Natural killer cell treated with Interleukin-12 subunit alpha and Interleukin-12 subunit beta and Interleukin-15 and Interleukin-18, amount 100 ng/mL, for 72 hours (primary cell): ENCODE measurements at places on chromosomes 6 and 20.

DNA sequence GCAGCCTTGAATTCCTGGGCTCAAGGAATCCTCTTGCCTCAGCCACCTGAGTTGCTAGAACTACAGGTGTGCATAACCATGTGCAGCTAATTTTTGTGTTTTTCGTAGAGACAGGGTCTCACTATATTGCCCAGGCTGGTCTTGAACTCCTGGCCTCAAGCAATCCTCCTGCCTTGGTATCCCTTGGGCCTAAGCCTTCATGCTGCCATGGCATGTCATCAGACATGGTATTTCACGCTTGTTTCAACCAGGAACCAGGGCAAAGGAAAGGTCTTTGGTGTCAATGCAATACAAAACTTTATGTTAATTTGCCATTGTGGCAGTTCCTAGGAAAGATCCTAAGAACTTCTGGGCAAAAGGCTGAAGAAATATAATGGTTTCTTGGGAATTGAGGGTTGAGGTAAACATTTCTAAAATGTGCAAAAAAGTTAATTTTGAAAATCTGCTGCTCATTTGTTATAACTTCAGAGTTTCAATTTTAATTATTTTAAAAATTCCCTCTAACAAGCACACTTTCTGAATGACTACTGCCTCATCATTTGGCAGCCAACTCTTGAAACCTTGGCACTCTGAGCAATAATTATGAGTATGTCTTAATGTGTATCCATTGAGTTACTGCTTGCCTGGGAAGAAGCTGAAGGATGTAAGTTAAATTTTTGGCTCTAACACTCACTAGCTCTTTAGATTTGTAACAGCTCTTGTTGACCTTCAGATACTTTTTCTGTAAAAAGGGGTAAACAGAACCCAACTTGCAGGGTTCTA is 154.1 kb downstream of the GJA10 start:
- no peaks in the 10 kb centered on the region for H3K36me3 ChIP-seq
- peak overlapping the region; percentile 50 for H3K4me3 ChIP-seq
- no peak for DNase-seq
- no peaks in the 10 kb centered on the region for H3K27me3 ChIP-seq
- H3K4me1 ChIP-seq: peaks cover 11% of the 10 kb centered on the region

GRCh38 chr20:16385891-16386290 is 187.4 kb downstream of the KIF16B start:
- H3K4me3 ChIP-seq: no peak overlapping the region

GRCh38 chr20:61951695-61952533 is 113.8 kb downstream of the TAF4 start:
- no peaks in the 10 kb centered on the region for H3K36me3 ChIP-seq
- no peak for DNase-seq
- no peaks in the 10 kb centered on the region for H3K4me1 ChIP-seq
- peaks cover 20% of the 10 kb centered on the region for H3K27me3 ChIP-seq

DNA sequence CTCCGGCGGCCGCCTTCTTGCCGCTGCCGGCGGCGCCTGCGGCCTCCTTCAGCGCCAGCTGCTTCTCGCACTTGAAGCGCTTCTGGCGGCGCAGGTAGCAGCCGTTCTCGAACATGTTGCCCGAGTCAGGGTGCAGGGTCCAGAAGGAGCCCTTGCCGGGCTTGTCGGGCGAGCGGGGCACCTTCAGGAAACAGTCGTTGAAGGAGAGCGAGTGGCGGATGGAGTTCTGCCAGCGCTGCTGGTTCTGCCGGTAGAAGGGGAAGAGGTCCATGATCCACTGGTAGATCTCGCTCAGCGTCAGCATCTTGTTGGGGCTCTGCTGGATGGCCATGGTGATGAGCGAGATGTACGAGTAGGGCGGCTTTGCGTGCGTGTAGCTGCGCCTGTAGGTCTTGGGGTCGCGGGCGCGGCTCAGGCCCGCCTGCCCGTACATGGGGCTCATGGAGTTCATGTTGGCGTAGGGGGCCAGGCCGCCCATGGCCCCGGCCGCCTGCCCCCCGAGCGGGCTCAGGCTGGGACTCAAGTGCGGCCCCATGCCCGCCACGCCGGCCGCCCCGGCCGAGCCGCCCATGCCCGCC is 1.9 kb downstream of the FOXA2 start:
- no peak overlapping the region for H3K4me3 ChIP-seq
- H3K36me3 ChIP-seq: no peaks in the 10 kb centered on the region
- no peak for DNase-seq
- peaks cover 37% of the 10 kb centered on the region for H3K27me3 ChIP-seq

DNA sequence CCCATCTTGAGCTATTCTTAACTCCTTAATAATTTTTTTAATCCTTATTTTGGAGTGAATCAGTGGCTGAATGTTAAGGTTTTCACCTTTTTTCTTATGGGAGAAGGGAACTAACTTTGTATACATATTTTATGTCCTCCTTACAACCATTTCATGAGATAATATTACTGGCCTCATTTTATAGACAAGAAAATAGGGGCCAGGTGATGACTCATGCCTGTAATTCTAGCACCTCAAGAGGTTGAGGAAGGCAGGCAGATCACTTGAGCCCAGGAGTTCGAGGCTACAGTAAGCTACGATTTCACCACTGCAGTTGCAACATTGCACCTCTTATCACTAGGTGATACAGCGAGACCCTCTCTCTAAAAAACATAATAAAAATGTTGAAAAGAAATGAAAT is 128.7 kb downstream of the TMEM242 start:
- H3K4me1 ChIP-seq: peaks cover 4% of the 10 kb centered on the region
- no peaks in the 10 kb centered on the region for H3K27me3 ChIP-seq
- no peak for DNase-seq
- no peak overlapping the region for H3K4me3 ChIP-seq
- no peak overlapping the region for H3K27ac ChIP-seq
- H3K36me3 ChIP-seq: peaks cover 19% of the 10 kb centered on the region

DNA sequence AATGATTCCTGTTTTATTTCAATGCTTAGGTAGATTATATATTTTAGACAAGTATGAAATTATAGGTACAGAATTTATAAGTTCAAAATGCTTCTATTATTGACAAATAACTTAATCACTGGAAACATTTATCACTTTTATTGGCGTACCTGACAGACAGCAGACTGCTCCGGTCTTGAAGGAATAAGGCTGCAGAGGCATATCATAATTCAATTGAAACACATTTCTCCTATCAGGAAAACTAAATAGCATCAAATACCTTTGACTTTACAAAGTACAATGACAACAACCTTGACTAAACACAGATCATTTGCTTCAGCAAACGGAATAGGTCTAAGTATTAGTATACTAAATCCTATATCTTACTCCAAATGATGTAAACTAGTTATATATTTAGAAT is 91.3 kb downstream of the GRIK2 start:
- no peaks in the 10 kb centered on the region for H3K4me1 ChIP-seq
- no peak overlapping the region for H3K27ac ChIP-seq
- H3K36me3 ChIP-seq: no peaks in the 10 kb centered on the region
- no peaks in the 10 kb centered on the region for H3K27me3 ChIP-seq

- no peak for DNase-seq
- H3K4me3 ChIP-seq: no peak overlapping the region
- H3K36me3 ChIP-seq: no peaks in the 10 kb centered on the region
- no peaks in the 10 kb centered on the region for H3K4me1 ChIP-seq
- no peaks in the 10 kb centered on the region for H3K27me3 ChIP-seq
- H3K27ac ChIP-seq: no peak overlapping the region
These were observed 904.3 kb upstream of the FLRT3 start for GRCh38 chr20:15241681-15242080.

- no peak overlapping the region for H3K4me3 ChIP-seq
- DNase-seq: no peak
- H3K27ac ChIP-seq: no peak overlapping the region
- H3K4me1 ChIP-seq: no peaks in the 10 kb centered on the region
- H3K36me3 ChIP-seq: no peaks in the 10 kb centered on the region
These were observed 446.2 kb downstream of the PLCB1 start for GRCh38 chr20:8578161-8578865.

GRCh38 chr20:35845561-35845960 is 73.7 kb downstream of the PHF20 start:
- no peak overlapping the region for H3K27ac ChIP-seq
- peaks cover 14% of the 10 kb centered on the region for H3K4me1 ChIP-seq
- peaks cover 20% of the 10 kb centered on the region for H3K36me3 ChIP-seq
- H3K27me3 ChIP-seq: no peaks in the 10 kb centered on the region

- DNase-seq: no peak
- no peak overlapping the region for H3K27ac ChIP-seq
- H3K27me3 ChIP-seq: no peaks in the 10 kb centered on the region
- no peak overlapping the region for H3K4me3 ChIP-seq
These were observed 159.5 kb upstream of the MANEA start for GRCh38 chr6:95417856-95418255.

GRCh38 chr20:48858075-48858790 is 30.4 kb upstream of the PREX1 start:
- no peaks in the 10 kb centered on the region for H3K36me3 ChIP-seq
- H3K27me3 ChIP-seq: no peaks in the 10 kb centered on the region
- no peak overlapping the region for H3K4me3 ChIP-seq
- DNase-seq: no peak

DNA sequence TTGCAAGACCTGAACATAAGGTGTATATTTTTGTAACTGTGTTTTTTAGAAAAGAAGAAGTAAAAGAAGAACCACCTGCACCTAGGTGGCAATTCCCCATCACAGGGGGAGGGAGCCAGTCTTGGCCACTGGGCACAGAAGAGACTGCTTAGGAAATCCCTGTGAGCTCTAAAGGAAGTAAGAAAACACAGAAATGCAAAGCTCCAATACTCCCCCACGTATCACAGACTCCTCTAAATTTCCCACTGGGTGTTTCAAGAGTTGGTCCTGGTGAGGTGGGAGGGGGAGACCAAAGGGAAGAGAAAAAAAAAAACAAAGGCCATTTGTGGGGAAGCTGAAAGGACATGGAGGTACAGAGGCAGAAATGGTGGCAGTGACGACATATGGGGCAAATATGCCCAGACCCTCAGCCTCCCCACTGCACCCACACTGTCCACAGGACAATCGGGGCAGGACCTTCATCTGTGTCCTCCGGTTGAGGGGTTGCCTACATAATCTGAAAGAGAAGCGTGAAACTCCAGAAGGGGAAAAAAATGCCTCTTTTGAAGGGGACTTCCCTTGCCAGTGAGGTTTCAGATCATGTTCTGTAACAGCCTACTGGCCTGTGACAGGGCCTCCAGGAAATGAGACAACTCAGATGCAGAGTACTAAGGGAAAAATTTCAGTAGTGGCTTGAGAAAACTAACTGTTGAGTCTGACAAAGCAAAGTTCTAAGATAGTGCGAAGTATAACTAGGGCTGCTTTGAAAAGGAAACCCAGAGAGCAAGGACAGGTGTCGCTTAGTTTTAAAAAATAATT is 226.2 kb upstream of the MARCKS start:
- H3K36me3 ChIP-seq: no peaks in the 10 kb centered on the region
- H3K27ac ChIP-seq: peak overlapping the region; percentile 89
- H3K4me3 ChIP-seq: peak overlapping the region; percentile 75
- peaks cover 24% of the 10 kb centered on the region for H3K4me1 ChIP-seq
- DNase-seq: no peak

DNA sequence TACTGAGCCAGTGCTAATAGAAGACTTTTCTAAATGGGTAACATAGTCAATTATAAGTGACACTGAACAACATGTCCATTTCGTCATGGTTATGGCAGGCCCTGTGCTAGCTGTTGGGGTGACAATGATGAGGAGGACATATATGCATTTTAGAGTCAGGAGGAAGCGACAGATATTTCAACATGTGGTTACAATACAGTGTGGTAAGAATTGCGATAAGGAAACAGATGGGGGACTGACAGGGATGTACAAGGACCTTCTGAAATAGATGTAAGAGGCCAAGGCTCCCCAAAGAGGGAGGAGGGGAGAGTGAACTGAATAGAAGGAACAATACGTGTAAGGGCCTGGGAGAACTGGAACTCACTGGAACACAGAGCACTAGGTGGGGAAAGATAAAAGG is 11.7 kb downstream of the MMP24 start:
- H3K27ac ChIP-seq: peak overlapping the region; percentile 1
- H3K4me1 ChIP-seq: peaks cover 23% of the 10 kb centered on the region
- no peaks in the 10 kb centered on the region for H3K36me3 ChIP-seq
- H3K27me3 ChIP-seq: no peaks in the 10 kb centered on the region
- H3K4me3 ChIP-seq: peak overlapping the region; percentile 2

DNA sequence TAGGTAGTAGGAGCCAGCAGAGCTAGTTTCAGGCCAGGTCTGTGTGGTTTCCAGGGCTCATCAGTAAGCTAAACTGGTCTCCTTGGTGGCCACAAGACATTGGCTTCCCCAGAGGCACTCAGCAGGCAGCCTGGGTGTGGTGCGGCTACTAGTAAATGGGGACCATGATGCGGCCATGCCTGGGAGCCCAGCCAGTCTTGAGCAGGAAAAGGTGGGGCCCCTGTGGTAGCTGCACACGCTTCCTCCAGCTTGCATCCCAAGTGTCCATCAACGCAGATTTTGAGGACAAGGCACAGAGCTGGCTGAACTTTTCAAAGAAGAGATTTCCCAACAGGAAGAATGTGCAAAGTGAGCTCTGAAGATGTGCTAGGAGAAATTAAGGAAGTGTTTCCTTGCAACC is 107.4 kb upstream of the NAA20 start:
- no peak overlapping the region for H3K4me3 ChIP-seq
- H3K36me3 ChIP-seq: no peaks in the 10 kb centered on the region
- H3K27ac ChIP-seq: no peak overlapping the region
- DNase-seq: no peak

GRCh38 chr6:17971128-17972073 is 16.0 kb downstream of the KIF13A start:
- no peak for DNase-seq
- no peaks in the 10 kb centered on the region for H3K36me3 ChIP-seq
- no peaks in the 10 kb centered on the region for H3K4me1 ChIP-seq
- H3K27ac ChIP-seq: no peak overlapping the region
- no peaks in the 10 kb centered on the region for H3K27me3 ChIP-seq

DNA sequence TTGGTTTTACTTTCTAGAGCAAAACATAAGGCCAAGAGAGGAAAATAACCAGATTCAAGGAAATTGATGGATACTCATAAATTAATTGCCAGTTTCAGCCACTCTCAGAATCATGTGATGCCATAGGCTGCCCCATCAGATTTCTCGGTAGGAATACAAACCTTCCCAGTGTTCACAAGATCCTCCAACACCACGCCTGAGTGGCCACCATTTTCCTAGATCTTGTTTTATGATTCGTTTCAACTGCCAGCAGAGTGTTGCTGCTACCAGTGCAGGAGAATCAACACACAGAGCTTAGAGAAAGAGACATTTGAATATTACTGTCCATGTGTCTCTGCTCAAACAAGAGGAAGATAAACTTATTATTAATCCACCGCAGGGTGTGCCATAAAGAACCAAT is 434.2 kb upstream of the CDH4 start:
- no peak overlapping the region for H3K27ac ChIP-seq
- H3K27me3 ChIP-seq: peaks cover 22% of the 10 kb centered on the region
- H3K4me1 ChIP-seq: no peaks in the 10 kb centered on the region
- DNase-seq: no peak
- no peaks in the 10 kb centered on the region for H3K36me3 ChIP-seq
- no peak overlapping the region for H3K4me3 ChIP-seq

DNA sequence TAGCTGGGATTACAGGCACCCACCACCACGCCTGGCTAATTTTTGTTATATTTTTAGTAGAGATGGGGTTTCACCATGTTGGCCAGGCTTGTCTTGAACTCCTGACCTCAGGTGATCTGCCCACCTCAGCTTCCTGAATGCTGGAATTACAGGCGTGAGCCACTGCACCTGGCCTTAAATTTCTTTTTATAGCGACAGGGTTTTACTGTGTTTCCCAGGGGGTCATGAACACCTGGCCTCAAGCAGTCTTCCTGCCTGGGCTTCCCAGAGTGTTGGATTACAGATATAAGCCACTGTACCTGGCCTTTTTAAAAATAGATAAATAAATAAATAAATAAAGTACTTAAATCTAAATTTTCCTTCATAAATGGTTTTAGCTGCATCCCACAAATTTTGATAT is 57.5 kb downstream of the LIN28B start:
- H3K27me3 ChIP-seq: peaks cover 17% of the 10 kb centered on the region
- no peak overlapping the region for H3K27ac ChIP-seq
- no peak overlapping the region for H3K4me3 ChIP-seq
